ENCODE measurements at places on chromosomes 1 and 21.

DNA sequence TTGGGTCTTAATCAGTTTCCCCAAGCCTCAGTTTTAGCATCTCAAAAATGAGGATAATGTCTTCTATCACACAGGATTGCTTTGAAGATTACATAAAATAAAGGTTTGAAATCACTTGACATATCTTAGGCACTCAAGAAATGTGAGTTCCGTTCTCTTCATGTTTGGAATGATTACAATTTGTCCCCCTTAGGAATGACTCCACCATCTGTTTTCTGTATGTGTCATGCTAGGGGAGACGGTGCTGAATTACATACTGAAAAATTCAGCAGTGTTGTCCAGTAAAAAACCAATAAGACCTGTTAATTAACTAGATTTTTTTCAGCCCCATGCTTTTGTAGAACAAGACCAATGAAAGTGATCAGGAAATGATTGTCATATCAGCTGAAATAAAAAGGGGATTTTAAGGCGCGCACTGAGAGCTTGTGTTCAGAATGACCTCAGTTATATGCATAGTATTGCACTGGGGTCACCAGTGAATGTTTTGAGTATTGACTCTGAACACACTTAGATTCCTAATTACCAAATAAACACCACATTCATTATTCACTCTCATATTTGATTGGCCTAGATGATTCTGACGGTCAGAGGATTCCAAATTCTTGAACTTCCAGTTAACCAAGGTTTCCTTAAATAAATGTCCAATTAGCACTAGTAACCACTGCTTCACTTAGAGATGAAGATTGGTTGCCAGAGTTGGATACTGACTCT lies 114.5 kb upstream of the KCNK2 start:
- no peak for DNase-seq

- no peak for DNase-seq
These were observed 55.5 kb upstream of the ESRRG start for GRCh38 chr1:216778737-216779136.

DNA sequence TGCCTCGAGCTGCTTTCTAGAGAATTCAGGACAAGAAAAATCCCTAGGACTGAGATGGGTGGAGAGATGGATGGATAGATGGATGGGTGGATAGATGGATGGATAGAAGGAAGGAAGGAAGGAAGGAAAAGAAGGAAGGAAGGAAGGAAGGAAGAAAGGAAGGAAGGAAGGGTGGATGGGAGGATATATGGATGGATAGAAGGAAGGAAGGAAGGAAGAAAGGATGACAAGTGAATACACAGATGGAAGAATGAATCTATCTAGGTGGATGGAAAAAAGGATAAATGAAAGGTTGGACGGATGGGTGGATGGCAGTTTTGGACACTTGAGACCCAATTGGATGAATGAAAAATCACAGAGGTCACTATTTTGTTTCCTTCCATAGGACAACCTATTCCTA lies 120.4 kb upstream of the KAZN start:
- no peak for DNase-seq

- DNase-seq, result no peak
These were observed 184.9 kb downstream of the DYRK1A start for GRCh38 chr21:37551331-37551992.

- DNase-seq, result no peak
These were observed 8.7 kb upstream of the PPP1R15B start for GRCh38 chr1:204420039-204421004.

GRCh38 chr1:220378571-220379302 lies 106.5 kb upstream of the RAB3GAP2 start:
- no peak for DNase-seq

DNA sequence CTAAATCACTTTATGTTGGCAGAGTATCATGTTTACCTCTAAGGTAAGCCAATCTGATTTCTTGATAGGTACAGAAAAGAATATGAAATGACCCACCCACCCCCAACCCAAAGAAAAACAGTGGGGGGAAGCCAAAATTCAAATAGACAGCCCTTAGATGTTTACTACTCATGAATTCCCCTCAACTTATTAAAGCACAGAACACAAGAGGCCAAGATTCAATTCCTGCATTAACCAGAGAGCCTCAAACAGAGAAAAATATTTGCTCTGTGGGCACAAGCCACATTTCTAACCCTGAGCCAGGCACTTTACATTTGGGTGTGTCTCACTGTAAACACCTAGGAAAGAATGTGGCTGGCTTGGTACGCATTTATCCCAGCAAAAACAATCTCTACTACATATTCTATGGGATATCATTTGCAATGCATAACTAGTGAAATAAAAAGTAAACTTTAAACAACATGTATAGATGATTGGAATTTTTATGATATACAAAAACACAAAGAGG lies 84.3 kb downstream of the PTPN14 start:
- no peak for DNase-seq

- no peak for DNase-seq
These were observed 13.6 kb downstream of the CNST start for GRCh38 chr1:246579818-246580217.

DNA sequence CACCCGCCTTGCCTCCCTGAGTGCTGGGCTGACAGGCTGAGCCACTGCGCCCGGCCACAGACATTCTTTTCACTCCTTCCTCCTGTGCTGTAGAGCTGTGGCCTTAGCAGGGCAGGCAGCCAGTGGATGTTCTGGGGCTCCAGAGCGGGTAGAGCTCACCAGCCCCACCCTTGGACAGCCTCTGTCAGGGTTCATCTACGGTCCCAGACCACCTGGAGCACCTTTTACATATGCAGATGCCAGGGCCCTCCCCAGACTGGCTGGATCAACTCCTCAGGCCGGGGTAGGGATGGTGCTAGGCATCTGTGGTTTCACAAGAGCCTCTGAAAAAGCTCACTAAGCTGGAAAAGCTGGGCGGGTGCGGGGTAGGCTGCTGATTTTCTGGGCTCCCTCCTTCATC lies 4.6 kb downstream of the ATP13A2 start:
- DNase-seq, result no peak

DNA sequence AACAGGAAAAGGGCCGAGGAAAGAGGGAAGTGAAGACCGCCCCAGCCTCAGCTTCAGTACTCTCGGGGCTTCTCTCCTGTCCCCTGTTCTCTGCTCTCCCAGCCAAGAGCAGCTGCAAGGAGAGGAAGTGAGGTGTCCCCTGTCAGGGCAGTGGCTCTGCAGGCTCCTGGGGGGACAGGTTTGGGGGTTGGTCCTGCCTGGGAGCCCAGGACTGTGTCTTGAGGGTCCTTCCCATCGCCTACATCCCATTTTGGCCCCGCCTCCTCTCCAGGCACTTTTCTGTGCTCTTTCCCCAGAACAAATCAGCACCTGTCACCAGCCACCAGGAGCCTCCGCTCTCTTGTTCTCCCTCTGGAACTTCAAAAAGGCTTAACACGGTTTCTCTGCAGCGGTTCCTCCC lies 82.6 kb downstream of the VWA5B1 start:
- no peak for DNase-seq

- no peak for DNase-seq
These were observed 113.6 kb upstream of the GADD45A start for GRCh38 chr1:67571406-67571805.

- DNase-seq, result no peak
These were observed 671.9 kb downstream of the BRINP3 start for GRCh38 chr1:189805735-189806134.

DNA sequence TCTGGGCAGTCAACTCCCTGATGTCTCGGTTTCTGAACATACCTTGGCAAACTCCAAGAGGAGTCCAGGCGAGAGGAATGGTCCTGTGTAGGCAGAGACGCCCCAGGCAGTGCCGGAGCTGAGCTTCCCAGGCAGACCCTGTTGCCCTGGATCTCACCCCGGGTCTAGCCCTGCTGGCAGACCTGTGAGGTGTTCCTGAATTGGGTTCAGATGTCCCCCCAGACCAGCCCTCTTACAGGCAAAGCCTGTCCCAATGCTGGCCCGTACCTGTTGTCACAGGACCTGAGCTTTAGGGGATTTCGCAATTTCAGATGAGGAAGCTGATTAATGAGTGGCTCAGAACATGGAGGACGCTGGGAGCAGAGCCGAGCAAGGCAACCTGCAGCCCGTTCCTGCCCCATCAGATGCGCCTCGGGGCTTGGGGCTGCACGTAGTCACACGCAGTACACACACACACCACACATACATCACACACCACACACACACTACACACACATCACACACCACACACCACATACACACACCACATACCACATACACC lies 38.5 kb upstream of the PDE9A start:
- DNase-seq, result no peak

DNA sequence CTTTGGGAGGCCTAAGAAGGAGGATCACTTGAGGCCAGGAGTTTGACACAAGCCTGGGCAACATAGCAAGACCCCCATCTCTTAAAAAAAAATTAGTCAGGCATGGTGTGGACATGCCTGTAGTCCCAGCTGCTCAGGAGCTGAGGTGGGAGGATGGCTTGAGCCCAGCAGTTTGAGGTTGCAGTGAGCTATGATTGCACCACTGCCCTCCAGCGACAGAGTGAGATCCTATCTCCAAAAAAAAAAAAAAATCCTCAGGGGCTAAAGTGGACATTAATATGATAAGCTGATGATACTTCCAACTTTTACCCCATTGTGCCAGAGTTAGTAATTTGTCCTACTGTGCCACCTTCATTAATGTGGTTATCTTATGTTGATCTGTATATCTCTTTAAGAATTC lies 327.8 kb upstream of the FMN2 start:
- no peak for DNase-seq

DNA sequence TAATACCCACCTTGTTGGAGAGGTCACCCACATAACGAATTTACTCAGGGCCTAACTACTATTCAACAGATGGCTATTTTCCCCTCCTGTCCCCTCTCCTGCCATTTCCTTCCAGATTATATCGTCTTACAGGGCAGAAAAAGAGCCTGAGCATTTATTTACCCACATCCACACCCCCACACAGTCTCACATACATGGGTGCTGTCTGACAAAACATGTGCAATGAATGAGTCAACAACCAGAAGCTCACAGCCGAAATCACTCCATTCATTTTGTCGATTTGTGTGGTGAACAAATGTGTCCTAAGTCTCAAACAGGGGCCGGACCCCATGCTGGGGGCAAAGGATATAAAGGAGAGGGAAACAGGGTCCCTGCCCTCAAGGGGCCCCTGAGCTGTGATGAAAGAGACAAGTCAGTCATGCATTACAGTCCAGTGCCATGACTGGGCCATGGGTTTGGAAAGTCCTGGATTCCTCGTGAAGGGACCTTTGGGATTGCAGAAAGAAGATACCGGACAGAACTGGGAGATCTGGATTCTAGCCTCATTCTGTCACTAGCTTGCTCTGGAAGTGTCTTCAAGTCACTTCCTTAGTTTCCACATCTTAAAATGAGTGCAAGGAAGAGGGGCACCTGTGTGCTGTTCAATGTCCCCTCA lies 16.4 kb upstream of the ZNF683 start:
- DNase-seq, result no peak

DNA sequence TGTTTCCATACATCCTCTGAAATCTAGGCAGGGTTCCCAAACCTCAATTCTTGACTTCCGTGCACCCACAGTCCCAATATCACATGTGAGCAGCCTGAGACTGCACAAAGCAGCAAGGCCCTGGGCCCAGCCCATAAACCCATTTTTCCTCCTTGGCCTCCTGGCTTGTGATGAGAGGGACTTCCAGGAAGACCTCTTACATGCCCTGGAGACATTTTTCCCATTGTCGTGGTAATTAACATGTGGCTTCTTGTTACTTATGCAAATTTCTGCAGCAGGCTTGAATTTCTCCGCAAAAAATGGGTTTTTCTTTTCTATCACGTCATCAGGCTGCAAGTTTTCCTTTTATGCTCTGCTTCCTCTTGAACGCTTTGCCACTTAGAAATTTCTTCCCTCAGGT lies 3.3 kb upstream of the PIGK start:
- DNase-seq, result no peak

DNA sequence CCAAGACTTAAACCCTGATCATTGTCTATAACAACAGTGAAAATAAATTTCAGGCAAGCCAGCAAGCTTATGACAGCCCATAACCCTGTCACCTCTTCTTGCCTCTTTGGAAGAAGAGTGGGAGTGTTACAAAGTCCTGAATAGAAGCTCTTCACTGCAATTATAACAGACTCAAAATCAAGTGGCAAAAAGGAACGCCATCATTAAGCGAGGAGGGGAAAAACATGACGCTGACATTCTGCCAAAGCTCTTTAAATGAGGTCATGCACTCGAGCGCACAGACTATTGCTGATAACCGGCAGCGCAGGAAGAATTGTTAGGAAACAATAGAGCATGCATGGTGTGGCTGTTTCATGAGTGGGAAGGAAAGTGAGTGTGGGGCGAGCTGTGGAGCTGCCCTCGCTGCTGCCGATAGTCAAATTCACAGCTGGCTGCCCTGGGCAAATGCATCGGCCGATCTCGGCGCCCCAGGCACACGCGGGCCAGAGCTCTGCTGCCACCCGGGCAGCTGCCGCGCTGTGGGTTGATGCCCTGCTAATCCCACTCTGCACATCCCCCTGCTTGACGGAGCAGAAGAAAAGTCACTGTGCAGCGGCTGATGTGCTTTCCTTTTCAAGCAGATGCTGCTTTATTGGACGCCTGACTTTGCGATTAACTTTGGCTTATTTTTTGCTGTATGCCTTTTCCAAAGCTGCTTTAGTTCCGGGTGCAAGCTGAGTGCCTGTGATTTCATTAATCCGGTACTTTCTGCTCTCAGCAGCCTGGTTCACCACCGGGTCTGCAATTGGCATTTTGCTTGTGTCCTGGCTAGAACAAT lies 102.4 kb upstream of the ST6GALNAC5 start:
- no peak for DNase-seq

DNA sequence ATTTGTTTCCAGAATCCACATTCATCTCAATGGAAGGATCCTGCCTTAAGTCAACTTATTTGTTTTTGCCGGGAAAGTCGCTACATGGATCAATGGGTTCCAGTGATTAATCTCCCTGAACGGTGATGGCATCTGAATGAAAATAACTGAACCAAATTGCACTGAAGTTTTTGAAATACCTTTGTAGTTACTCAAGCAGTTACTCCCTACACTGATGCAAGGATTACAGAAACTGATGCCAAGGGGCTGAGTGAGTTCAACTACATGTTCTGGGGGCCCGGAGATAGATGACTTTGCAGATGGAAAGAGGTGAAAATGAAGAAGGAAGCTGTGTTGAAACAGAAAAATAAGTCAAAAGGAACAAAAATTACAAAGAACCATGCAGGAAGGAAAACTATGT lies 2.6 kb downstream of the GADD45A start:
- DNase-seq, result no peak

GRCh38 chr1:42422737-42423136 lies 33.1 kb downstream of the ZMYND12 start:
- no peak for DNase-seq

GRCh38 chr1:178477373-178477772 lies 19.4 kb downstream of the CLEC20A start:
- DNase-seq, result no peak

GRCh38 chr1:232992227-232992626 lies 41.8 kb downstream of the NTPCR start:
- DNase-seq, result no peak

DNA sequence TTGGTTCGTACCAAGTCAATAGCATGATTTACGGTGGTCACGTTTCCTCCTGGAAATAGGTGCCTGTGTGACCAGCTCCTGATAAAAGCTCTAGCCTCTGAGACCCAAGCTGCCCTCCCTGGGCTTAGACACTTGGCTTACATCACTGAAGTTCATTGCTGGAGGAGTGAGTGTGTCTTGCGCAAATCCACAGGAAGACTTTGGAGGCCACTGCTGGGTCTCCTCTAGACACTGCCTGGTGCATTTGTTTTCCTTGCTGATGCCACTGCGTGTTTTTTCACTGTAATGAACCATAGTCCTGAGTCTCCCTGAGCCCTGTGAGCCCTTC lies 230.6 kb downstream of the DSCAM start:
- DNase-seq, result no peak

GRCh38 chr1:46064708-46065107 lies 67.7 kb downstream of the PIK3R3 start:
- DNase-seq, result no peak

- no peak for DNase-seq
These were observed 46.4 kb downstream of the COL6A1 start for GRCh38 chr21:46027851-46028493.
